ENCODE measurements at places on chromosomes 6 and 20. TPM values are rescaled to one million over a fixed set of nuclear protein-coding genes. Genes with fewer than 3 reads are reported as not detected.

Gene SLC32A1
- total RNA-seq = not detected

Gene CCR6
- not detected for total RNA-seq

Gene PEX7
- 11.5 TPM for total RNA-seq

Gene ZC3H12D
- total RNA-seq = not detected
